ENCODE measurements at places on chromosomes 7 and 10.

GRCh38 chr10:62088786-62089185 lies 179.9 kb downstream of the RTKN2 start:
- DNase-seq, result no peak

DNA sequence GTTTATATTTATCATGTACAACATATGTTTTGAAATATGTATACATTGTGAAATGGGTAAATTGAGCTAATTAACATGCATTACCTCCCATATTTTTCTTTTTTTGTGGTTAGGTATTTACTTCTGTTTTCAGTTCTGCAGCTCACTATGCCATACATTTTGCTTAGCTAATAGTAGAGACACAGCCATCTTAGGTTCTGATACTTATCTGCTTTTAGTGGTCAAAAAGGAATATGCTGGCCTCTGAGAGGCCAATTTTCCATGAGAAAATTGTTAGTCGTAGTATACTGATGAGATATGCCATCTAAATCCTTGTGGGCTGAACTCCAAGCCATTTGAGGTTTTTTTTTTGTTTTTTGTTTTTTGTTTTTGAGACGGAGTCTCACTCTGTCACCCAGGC lies 31.0 kb downstream of the SGPL1 start:
- no peak for DNase-seq

DNA sequence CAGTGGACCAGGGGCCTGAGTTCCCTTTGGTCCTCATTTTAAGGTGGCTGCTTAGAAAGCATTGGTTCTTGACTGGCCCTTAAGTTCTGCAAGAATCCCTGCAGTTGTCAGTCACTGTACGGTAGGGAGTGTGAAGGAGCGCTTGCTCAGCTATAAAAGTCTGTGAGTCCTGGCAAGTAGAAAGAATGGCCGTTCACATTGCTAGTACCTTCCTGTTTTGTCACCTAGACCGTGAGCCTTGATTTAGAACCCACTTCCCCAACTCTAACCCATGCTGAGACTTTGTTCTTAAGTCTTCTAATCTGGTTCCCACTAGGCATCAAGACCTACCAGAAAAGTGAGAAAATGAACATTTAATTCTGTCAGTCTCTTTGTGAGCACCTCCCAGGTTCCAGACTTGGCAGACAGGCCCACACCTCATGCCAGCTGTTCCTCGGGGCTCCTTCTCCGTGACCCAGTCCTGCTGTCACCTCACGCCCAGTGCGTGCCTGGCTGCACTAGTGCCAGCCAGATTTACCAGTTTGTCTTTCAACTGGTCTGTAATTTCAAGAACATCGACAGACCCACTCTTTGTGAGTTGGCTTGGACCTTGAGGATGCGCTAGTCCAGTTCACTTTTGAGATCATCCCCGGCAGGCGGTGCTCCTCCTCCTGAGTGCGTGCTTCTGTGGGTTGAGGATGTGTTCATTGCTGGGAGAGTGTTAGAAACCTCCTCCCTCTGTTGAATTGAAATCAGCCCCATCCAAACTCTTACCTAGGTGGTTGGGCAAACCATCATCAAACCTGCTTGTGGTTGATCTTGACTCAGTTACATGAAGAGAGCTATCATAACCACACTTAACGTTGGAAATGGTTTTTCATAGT lies 78.5 kb downstream of the SHH start:
- no peak for DNase-seq

GRCh38 chr10:34203966-34204630 lies 611.0 kb downstream of the PARD3 start:
- DNase-seq, result no peak

DNA sequence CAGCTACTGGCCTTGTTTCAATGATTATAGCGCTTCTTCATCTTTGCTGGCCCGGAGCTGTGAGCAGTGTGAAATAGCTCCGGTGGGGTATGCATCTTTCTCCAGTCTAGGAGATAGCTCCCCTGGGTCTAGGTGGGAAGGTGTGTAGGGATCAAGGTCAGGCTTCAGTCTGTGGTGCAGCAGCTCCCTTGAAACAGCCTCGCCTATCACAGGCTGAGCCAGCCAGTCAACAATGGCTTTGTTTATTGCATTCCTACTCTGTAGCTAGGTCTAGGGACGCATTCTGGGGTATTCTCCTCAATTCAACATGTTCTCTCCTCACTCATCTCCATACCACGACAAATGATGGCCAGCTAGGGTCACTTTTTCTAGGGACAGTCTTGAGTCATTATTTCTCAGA lies 646.8 kb upstream of the IGFBP3 start:
- no peak for DNase-seq

DNA sequence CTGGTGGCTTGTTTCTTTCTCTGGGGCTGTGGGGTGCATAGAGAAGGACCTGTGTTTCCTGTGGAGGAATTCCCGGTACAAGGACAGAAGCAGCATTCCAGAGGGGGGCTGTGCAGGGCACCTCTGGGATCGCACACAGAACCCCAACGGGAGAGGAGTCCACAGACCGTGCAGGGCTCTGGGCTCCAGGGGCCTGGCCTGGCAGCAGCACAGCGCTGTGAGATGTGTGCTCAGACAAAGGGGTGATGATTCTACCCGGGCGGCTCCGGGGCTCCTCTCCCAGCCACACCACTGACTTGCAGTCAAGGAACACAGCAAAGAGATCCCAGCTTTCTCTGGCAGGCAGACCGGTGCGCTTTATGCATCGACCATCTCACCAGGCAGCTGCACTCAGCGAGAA lies 6.9 kb upstream of the SHH start:
- no peak for DNase-seq

DNA sequence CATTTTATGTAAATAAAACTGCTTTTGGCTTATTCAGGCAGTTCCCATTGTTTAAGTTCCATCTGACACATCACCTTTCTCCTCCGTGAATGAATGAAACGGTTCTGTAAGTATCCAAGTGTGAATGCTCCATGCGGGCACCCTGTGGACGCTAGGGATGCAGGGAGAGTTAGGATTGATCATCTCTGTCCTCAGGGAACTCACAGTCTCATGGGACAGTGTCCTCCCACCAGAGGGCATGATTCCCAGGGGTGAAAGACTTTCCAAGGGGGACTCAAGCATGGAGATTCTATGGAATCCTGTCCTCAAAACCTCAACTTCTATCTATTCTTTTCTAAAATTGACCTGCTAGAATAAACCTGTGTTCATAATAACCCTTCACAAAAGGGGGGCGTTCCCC lies 98.8 kb downstream of the HECW1 start:
- DNase-seq, result no peak

DNA sequence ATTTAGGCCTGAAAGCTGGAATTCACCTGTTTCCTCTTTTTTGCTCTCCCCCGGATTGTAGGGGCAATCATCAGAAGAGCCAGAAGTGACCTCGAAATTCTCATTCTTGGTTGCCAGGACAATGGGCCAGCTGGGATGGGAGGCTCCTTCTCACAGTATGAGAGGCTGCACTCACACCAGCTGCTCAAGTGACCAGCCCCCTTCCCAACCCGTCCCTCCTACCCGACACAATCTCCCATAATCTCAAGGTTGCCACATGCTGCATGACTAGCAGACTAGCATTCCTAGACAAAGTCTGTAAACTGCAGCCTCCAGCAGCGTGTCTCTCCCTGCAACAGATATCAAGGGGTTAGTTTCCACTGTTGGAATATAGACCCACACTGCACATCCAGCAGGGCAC lies 110.3 kb downstream of the C1GALT1 start:
- DNase-seq, result no peak

DNA sequence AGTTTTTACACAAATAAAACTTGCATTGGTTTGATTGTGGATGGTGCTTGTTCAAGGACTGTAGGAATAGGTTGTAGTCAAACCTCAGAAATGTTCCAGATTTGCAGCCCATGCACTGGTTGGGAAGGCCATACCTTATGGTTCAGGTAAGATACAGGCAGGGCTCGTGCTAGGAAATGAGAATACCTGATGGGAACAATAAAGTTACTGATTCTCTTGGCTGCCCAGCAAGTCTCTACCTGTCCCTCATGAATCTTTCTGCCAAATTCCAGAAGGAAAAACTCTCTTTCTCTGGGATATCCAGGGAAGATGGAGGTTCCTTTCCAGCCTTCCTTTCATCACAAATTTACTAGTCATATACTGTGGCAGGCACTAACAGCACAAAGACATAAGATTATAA lies 53.8 kb downstream of the TFAM start:
- DNase-seq, result no peak

DNA sequence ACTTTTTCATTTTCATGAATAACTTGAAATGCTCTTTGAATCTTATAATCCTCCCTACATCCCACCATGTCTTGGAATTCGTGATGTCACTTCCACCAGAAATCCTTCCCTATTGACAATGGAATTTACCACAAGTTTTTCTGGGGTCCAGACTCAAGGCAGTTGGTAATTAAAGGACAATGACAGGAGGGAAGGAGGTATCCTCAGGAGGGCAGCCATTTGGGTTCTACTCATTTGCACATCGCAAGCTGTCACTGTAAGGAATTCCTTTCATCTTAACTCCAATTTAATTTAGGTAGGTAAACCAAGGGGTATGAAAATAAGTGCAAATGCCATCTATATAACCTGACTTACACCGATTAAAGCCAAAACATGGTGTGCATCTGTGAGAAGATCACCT lies 21.9 kb downstream of the LRRC17 start:
- no peak for DNase-seq

- no peak for DNase-seq
These were observed 31.6 kb upstream of the ZNF488 start for GRCh38 chr10:47415520-47416304.

GRCh38 chr7:35702541-35702940 lies 7.6 kb upstream of the HERPUD2 start:
- no peak for DNase-seq

DNA sequence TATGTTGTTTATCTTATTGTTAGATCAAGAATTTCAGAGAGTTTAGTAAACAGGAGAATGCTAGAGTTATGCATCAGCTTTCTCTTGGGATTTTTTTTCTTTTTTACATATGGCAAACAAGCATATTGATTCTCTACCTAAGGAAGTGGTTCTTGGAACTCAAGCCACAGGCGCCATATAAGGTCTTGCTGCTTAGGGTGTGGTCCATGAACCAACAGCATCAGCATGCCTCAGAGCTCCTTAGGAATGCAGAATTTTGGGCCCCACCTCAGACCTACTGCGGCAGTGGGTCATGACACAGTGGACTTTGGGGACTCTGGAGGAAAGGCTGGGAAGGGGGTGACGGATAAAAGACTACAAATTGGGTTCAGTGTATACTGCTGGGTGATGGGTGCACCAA lies 230.8 kb downstream of the SKAP2 start:
- DNase-seq, result no peak

DNA sequence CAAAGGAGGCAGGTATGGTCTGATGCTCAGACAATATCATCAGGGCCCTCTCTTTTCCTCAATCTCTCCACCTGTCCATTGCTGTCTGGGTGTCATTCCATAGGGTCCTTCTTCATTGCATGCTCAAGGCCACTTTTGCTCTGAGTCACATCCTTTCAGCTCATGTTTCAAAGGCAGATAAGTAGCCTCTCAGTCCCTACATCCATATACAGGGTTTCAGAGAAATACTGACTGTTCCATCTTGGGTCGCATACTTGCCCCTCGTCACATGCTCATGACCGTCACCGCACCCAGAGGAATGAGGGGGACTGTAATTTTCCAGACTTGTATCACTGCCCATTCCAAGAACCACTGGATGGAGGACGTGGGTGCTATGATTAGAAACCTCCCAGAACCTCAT lies 93.4 kb downstream of the FAM107B start:
- no peak for DNase-seq

DNA sequence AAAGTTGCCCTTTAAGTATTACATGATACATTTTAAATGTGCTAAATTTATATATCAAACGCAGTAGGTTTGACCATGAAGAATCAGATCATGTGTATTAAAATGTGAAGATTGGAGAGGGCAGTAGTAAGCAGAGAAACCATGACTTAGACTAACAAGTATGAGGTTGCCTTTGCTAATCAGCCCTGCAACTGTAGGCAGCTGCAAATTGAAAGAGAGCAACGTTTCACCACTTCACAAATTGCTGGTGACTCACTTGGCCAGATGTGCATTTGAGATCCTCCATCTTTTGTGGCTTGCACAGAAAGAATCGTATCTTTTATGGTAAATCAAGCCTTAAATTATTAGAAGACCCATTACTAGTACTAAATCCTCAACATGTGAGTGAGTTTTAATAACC lies 10.1 kb upstream of the SEMA3A start:
- DNase-seq, result no peak

GRCh38 chr10:112000466-112000865 lies 183.1 kb downstream of the GPAM start:
- no peak for DNase-seq

DNA sequence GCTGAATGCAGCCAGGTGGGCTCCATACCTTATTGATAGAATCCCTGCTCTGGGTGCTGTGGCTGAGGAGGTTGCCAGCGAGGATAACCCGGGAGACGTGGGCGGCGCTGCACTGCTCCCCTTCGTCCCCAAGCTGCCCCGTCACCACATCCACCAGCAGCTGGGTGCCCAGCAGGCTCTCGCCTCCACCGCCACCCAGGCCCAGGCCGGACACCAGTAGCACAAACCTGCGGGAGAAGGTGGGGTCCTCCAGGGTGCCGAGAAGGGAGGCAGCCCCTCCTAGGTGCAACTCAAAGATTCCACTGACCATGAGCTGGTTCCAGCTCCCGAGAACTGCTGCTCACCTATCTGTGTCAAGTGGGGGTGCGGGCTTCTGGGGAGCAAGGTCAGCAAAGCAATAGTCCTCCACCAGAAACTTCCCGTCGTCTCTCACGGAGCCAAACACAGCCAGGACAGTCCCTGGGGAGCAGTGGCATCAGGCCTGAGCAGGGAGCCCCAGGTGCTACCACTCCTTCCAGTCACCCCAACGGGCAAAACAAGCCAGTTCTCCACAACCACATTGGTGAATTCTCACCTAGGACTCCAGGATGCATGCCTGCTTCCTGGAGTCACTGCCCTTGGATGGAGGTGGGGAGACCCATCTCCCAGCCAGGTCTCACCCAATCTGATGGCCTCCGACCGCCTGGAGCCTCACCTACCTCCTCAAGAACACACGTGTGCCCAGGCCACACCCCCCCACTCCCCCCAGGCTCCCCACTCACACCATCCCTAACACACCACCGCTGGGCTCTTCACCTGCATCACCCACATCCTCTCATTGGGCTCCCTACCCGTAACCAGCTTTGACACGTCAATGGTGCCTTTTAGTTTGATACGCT lies 6.3 kb downstream of the POLD2 start:
- DNase-seq, result no peak

GRCh38 chr10:22631646-22632278 lies 82.6 kb downstream of the PIP4K2A start:
- DNase-seq, result no peak

GRCh38 chr7:31341141-31341540 lies 615 bp upstream of the NEUROD6 start:
- DNase-seq, result no peak

- peak; percentile 13 for DNase-seq
These were observed 1.2 kb downstream of the SLC4A2 start for GRCh38 chr7:151060416-151061212.

DNA sequence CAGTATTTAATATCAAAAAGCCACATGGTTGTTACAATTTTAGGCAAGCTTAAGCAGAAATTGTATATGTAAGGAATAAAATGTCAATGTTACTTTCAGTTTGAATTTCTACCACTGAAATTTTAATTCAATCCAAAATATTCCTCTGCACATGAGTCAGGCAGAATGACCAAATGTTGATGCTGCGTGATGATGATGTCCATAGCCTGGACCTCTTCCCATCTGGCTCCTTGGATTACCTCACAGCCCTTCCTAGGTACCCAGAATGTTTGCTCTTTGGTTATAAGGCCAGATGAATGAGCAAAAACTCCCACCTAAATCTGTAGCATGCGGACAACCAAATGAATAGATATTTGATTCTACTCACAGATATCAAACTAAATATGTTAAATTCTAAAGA lies 258.3 kb upstream of the IMMP2L start:
- DNase-seq, result no peak
